ENCODE measurements at places on chromosomes 11 and 22. TPM values are rescaled to one million over a fixed set of nuclear protein-coding genes. Genes with fewer than 3 reads are reported as not detected.

Gene ZNF214
- total RNA-seq, result 1.9 TPM

Gene SAA4
- not detected for total RNA-seq

Gene USP2
- total RNA-seq, result 0.13 TPM

Gene TSKU
- total RNA-seq, result 9.3 TPM

Gene LRRC32
- total RNA-seq, result 36.3 TPM

Gene BRSK2
- total RNA-seq, result 0.36 TPM

Gene CD248
- not detected for total RNA-seq

Gene APOA4
- total RNA-seq, result not detected

Gene RBM4
- total RNA-seq, result 93.0 TPM

Gene RPUSD4
- 42.9 TPM for total RNA-seq

Gene MYO18B
- not detected for total RNA-seq

Gene ESAM
- 154 TPM for total RNA-seq

Gene SCGB2A2
- not detected for total RNA-seq

Gene ACR
- 0.80 TPM for total RNA-seq

Gene ALDH3B2
- not detected for total RNA-seq

Gene ZNRD2
- 55.4 TPM for total RNA-seq

Gene POTEH
- total RNA-seq, result not detected

Gene OR51B2
- not detected for total RNA-seq

Gene APOBEC3F
- total RNA-seq, result 1.7 TPM

Gene SHISAL1
- under 0.01 TPM for total RNA-seq

Gene DRAP1
- 74.0 TPM for total RNA-seq

Gene BANF1
- 51.8 TPM for total RNA-seq

Gene APOL3
- 35.8 TPM for total RNA-seq

Gene LDHAL6A
- total RNA-seq, result not detected

Gene MUC6
- total RNA-seq, result not detected

Gene EPS8L2
- total RNA-seq, result 2.9 TPM
